Activated naive CD8-positive, alpha-beta T cell treated with anti-CD3 and anti-CD28 coated beads for 36 hours (primary cell): ENCODE measurements at places on chromosomes 3 and 15.

DNA sequence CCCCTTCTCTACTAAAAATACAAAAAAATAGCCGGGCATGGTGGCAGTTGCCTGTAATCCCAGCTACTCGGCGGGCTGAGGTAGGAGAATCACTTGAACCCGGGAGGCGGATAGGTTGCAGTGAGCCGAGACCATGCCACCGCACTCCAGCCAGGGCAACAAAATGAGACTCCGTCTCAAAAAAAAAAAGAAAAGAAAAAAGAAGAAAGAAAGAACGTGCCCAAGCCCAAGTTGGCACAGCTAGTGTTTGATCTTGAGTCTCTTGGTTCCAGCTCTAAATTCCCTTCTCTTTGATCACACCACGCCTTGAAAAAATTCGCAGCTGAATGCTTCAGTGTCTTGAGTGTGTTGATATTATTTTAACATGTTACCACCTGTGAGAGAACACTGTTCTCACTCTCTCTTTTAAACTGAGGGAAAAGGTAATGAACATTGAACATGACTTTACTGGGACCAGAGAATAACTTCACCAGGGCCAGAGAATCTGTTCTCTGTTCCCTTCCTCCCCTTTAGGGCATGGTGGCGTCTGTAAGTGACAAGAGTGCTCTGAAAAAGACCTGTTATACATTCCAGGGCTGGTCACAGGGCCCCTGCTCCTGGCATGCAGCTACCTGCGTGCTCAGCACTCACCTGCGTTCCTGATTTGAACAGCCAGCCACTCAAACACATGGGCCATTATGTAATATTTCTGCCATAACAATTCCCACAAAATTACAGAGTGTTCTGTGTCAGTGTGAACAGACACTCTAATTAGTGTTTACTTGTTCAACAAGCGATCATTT is 19.0 kb downstream of the SLCO3A1 start:
- DNase-seq, result no peak

- DNase-seq, result no peak
These were observed 92.7 kb downstream of the VGLL4 start for GRCh38 chr3:11551036-11551435.

DNA sequence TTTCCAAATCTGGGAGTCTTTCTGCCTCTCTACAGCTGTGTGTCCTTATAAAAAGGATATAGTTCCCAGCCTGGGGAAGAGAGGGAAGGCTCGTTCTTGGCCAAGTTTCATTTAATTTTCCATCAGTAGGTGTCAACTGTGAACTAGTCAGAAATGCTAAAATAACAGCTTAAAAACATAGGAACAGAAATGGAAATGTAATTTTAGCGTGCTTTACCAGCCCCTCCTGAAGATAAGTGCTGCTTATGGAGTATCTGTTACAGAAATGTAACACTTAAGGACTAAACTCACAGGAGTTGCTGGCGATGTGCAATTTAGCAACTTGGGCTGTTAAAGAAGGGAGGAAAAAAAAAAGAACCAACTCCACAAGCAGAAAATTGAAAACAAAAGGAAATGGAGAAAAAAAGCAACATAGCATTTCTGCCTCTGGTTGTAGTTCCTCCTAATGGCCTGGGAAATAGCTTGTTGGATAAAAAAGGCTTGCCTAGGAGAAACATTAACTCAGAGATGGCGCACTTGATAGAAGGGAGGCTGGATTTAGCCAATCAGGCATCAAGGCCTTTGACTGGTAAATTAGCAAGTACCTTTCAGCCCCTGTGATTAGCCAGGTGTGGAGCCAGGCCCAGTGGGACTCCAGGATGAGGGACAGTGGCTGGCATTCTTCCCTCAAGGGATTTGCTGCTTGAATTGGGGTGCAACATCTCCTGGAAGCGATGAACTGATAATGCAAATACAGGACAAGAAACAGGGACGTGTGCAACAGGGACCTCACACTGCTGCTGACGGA is 84.3 kb downstream of the RPLP1 start:
- DNase-seq, result no peak

- peak; percentile 70 for DNase-seq
These were observed 703 bp downstream of the PEAK1 start for GRCh38 chr15:77418966-77419835.

DNA sequence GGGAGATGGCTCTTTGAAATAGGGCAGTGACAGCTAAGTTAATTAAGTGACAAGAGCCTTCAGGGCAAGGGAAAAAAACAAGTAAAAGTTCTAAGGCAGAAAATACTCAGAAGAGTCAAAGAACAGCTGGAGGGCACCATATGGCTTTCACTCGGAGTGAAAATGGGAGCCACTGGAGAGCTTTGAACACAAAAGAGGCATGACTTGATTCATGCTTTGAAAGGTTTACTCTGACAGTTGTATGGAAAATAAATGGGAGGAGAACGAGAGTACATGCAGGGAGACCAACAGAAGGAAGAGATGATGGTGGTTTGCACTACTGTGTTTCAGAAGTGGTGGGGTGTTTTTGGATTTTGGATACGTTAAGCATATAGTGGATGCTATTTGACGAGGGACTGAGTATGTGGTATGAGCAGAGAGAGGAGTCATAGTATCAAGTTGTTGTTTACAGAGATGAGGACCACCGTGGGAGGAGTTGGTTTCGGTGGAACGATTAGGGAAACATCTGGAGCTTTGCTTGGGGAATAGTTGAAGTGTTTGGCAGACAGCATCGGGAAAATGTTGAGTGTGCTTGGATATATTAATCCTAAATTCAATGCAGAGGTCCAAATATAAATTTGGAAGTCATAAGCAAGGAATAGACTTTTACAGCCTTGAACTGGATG is 411.5 kb downstream of the GABRG3 start:
- no peak for DNase-seq

DNA sequence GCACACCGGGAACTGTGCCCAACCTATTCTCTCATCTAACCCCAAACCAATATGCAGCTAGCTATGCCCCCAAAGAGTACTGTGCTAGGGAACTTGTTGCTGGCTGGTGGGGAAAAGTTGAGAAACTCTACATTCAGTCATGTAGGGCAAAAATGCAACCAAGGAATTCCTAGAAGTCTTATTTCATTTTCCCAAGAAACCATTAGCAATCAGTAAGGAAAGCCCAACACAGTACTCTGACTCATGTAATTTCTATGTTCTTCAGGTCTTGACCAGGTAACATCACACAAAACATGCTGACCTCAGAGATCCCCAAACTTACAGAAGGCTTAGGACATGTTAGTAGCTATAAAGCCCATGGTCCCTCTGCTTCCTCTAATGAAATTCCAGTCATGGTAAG is 52.1 kb downstream of the TASOR start:
- DNase-seq, result no peak

GRCh38 chr3:184380627-184381260 is 890 bp downstream of the CHRD start:
- DNase-seq, result peak; percentile 11
